ENCODE measurements at places on chromosomes 6 and 20.
A peak's percentile ranks its signal among the peaks of the same experiment; 100 is the strongest.

- no peak for DNase-seq
These were observed 1.9 kb upstream of the ATP9A start for GRCh38 chr20:51769976-51770615.

DNA sequence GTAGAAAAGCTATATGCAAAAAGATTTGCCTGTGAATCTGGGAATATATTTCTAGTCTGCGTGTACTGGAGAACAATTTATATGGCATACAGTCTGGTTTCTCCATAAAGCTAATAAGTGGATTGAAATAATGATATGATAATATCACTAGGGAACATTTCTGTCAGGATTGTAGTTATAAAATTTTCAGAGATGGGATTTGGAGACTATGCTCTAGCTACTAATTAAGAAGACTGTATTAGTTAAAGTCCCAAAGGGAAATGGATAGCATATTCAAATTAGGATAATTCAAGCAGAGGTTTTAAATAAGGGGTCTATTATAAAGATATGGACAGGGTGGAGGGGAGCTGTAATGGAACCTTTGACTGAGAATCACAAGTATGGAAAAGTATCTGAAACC, 7.2 kb upstream of the STX11 start:
- no peak for DNase-seq

DNA sequence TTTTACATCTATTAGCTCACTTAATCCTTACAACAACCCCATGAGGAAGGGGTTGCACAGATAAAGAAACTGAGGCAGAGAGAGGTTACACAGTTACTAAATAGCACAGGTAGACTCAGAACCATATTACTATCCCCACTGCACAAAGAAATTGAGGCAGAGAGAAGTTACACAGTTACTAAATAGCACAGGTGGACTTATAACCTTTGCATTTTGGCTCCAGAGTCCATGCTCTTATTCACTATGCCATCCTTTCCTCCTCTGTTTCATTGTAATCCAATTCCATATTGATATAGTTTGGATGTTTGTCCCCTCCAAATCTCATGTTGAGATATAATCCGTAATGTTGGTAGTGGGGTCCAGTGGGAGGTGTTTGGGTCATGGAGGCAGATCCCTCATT, 3.5 kb downstream of the TDP2 start:
- no peak for DNase-seq

DNA sequence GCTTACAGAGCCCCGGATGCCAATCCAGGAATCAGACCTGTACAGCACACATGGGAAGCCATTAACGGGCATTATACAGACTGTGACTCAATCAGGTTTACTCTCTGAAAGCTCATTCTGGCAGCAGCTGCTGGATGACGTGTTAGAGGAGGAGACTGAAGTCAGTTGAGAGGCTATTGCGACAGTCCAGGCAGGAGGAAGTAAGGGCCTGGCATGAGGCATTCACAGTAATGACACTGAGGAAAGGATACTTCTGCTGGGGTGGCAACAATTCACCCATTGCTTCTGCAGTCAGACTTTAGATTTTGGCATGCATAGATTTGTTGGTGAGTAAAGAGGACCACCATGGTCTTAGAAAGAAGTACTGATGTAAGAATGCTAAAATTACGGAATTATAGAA, 151.0 kb upstream of the HEY2 start:
- DNase-seq: no peak

DNA sequence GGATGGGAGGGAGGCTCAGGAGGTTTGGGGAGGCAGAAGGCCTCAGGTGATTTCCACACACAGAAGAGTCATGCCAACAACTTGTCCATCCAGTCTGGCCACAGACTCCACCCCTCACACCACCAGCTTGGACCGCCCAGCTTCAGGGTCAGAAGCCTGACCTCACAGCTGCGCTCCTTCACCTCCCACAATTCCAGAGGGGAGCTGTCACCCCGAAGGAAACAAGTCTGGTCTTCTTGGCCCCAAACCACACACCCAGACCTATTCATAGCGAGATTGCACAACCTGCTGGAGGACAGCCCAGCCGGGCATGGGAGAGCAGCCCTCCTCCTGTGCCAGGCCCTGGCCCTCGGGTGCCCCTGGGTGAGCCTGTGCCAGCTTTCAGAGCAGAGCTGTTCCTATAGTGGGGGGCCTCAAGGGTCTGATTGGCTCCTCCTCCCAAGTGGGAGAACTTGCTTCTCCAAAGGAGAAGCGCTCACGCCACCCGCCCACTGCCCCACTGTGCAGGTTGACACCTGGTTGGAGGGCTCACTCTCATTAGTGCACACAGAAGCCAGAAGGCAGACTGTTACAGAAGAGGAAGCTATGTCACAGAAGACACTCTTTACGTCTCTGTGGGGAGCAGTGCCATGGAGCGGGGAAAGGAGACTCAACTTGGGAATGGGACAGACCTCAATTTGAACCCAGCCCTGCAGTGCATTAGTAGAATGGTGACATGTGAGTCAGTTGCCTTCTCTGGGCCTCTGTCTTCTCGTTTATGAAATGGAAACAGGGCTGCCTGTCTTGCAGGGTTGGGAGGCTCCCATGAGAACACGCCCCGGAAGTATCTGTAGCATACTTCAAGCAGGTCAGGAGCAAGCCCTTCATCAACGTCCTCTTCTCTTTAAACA, 128.8 kb downstream of the FOXO3 start:
- DNase-seq: peak; percentile 47

GRCh38 chr6:17081860-17082508, 19.9 kb upstream of the STMND1 start:
- DNase-seq: no peak

DNA sequence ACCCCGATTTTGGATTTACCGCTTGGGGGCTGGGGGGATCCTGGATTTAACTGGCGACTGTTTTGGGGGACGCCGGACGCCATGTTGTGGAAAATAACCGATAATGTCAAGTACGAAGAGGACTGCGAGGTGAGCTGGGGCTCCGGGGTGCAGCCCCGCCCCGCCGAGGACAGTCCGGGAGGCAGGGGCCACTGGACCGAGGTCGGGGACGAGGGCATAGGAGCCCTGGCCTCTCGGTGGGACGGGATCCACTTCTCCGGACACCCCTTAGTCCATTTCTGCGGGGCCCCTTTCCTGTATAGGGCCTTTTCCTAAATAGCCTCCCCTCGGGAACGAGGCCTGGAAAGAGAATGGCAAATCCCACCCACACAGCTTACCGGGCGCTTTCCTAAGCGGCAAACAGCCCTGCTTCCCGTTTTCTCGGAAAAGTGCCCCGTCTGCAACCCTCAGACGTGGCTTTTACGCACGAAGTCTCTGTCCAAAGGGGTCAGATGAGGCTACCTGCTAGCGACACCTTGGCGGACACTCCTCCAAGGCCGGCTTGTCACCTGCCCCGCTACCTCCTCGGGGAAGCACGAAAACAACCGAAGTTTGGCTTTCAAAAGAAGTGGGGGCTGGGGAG, 469 bp downstream of the TFAP2C start:
- no peak for DNase-seq

DNA sequence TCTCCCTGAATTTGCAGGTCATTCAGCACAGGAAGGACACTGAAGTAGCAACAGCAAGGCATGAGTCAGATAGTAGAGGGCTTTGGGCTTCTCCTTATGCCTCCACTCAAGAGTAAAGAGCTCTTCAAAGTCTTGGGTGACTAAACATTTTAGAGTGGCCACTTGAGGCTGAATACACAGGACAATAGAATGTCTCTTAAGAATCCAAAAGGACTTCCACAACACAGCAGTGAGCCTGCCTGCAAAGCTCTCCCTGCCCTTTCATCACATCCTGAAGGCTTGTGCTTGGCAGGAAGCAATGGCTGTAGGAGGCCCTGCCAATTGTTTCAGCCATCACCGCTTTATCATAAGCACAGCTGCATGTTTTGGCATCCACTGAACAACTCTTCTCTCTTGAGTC, 36.8 kb downstream of the FOXQ1 start:
- peak; percentile 35 for DNase-seq

DNA sequence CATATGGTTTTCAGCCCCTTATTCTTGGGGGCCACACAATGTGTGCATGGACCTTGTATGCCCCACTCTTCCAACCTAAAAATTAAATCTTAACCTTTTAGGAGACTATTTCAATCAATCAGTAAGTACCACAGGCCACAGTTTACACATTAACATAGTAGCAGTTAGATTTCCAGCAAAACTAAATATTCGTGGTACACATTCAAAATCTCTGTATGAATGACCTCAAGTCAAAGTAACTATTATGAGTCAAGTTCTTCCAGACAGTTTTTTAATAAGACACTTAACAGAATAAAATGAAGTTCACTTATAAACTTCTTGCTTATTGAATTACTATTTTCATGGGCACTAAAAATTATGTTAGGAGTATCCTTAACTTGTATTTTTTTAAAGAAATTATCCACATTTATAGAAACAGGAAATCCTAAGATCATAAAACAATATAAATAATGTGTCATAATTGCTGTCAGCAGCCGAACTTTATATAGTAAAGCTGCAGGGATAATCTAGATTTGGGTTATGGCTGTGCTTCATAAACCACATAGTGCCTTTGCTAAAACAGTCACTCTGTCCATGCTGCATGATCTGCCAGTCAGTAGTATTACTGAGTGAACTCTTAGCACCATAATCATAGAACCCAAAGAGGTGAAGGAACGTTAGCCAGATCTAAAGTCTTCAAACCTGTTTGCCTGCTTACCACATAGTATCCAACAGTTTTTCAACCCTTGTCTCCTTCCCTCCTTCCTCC, 21.7 kb downstream of the SEC63 start:
- no peak for DNase-seq

GRCh38 chr6:12962987-12963386, 246.4 kb downstream of the PHACTR1 start:
- DNase-seq: no peak
